CD4-positive, alpha-beta memory T cell (primary cell): ENCODE measurements at places on chromosomes 7 and 10.
A peak's percentile ranks its signal among the peaks of the same experiment; 100 is the strongest.

GRCh38 chr10:17758200-17758599 lies 6.2 kb downstream of the TMEM236 start:
- DNase-seq: no peak

DNA sequence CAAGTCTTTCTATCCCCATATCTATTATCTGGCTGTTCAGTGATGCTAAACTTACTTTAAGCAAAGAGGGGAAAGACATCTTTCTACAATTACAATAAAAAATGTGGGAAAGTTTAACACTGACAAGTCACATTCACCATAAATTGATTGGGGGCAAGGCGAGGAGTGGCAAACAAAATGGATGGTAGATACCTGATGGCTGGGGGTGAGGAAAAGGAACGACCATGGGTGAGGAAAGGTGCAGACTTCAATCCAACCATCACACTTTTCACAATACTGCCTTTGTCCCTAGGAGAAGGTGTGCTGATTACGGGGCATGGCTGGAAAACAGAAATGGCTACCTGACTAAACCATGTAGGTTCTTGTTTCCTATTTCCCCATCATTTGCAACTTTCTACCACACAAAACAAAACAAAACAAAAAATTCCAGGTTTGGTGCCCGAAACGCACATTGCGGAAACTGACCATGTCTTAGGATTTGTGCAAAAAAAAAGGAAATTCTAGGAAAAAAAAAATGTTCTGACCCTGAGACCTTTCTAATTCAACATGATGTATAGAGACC lies 3.8 kb downstream of the RELN start:
- no peak for DNase-seq

- DNase-seq: no peak
Measured at GRCh38 chr10:53841483-53842145, 959.4 kb downstream of the PCDH15 start.

DNA sequence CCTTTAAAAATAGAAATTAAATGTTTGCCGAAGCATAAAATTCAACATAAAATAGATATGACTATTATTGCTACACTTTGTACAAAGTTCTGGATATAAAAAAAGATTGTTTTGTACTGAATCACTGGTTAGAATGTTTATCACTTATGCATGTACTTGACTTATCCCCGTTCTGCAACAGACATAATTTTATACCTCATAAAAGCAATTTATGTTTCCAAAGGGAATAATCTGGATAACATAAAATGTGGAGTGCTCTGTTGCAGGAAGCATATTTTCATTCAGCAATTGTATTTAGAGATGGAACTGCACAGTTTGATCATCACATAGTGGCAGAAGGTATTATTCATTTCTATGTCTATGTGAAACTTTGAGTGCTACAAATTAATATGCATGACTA lies 21.5 kb downstream of the SKAP2 start:
- no peak for DNase-seq

GRCh38 chr10:75269605-75270004 lies 33.8 kb upstream of the COMTD1 start:
- DNase-seq: no peak

DNA sequence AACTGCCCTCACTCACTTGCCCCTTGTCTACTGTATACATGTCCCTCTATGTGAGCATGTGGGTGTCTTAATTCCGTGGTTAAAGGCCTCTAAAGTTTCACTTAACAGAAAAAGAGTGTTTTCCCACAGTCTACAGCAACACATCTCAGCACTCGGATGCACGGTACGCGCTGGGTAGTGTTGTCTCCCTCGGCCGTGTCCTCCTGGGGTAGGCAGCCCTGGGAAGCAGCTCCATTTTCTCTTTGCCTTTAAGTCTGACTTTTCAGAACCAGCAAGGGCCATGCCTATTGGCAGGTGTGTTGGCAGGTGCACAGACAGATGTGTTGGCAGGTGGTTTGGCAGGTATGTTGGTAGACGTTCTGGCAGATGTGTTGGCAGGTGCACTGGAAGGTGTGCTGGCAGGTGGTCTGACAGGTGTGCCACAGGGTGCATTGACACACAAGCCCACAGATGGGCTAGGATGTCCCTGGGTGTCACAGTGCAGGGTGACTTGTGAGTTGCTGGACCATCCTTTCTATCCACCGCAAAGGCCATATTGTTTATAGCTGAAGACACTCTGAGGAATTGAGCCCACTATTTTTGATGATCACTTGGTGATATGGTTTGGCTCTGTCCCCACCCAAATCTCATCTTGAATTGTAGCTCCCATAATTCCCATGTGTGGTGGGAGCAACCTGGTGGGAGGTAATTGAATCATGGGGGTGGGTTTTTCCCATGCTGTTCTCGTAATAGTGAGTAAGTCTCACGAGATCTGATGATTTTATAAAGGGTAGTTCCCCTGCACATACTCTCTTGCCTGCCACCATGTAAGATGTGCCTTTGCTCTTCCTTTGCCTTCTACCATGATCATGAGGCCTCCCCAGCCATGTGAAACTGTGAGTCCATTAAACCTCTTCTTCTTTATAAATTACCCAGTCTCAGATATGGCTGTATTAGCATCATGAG lies 296.9 kb downstream of the TNS3 start:
- no peak for DNase-seq

DNA sequence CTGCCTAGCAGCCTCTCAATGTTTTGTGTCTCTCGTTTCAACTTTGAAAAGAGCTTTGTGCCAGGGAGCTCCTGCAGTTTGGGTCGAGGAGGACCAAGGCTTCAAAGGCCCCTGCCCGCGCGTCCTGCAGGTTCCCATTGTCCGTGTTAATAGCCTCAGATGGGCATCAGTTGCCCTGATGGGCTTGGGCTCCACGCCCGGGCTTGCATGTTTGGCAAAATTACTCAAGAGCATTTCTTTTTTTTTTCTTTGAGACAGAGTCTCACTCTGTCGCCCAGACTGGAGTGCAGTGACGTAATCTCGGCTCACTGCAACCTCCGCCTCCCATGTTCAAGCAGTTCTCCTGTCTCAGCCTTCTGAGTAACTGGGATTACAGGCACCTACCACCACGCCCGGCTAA lies 636.6 kb downstream of the SDK1 start:
- DNase-seq: no peak

DNA sequence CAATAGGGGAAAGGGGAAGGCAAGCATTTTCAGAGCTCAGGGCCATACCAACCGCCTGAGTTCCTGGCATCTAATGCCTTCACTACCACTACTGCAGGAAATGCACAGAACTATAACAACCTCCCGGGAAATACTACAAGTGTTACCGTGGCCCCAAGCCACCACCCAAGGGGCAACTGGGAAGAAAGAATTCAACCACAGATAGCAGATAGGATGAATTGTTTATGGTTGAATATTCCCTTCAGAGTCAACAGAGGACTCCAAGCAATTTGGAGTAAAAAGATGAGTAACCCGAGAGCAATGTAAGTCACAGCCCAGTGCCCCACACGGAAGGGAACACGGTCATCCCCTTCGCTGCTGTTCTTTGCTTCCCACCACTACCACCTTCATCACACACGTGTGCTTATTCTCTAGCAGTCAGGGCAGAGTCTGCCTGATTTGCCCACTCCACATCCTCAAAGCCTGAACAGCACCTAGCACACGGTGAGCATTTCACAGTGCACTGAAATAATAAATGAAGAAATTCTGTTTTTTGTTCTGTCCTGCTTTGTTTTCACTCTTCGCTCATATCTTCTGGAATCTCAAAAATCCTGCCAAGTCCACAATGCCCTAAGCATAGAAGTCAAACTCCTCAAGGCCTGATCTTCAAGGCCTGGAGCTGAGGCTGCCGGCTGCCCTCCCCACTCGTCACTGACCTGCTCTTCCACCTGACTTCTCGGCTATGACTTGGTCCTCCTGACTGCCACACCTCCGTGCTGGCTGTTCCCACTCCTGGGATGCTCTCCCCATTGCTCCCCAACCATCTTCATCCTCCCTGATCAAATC lies 221.1 kb downstream of the KCNMA1 start:
- DNase-seq: no peak

- no peak for DNase-seq
Measured at GRCh38 chr7:47757921-47758411, 176.1 kb upstream of the TNS3 start.

GRCh38 chr7:131076711-131077181 lies 250.9 kb upstream of the MKLN1 start:
- DNase-seq: no peak

DNA sequence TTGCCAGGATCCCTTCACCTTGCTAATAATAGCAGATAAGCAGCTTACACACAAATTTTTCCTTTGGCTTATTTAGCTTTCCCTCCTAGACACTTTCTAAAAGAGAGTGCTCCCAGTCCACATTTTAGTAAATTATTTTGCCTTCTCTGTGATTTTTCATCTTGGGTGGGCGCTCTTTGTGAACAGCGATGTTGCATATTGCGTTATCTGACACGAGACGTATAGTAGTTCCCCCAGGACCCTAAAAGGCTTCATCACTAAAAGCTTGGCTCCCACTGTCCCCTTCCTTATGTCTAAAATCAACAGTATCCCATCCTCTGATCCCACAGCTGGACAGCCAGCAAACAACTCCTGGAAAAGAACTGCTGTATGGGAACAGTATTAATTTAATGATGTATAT lies 232.9 kb downstream of the DYNC1I1 start:
- DNase-seq: no peak

GRCh38 chr7:135177028-135177696 lies 6.7 kb upstream of the CYREN start:
- DNase-seq: no peak

DNA sequence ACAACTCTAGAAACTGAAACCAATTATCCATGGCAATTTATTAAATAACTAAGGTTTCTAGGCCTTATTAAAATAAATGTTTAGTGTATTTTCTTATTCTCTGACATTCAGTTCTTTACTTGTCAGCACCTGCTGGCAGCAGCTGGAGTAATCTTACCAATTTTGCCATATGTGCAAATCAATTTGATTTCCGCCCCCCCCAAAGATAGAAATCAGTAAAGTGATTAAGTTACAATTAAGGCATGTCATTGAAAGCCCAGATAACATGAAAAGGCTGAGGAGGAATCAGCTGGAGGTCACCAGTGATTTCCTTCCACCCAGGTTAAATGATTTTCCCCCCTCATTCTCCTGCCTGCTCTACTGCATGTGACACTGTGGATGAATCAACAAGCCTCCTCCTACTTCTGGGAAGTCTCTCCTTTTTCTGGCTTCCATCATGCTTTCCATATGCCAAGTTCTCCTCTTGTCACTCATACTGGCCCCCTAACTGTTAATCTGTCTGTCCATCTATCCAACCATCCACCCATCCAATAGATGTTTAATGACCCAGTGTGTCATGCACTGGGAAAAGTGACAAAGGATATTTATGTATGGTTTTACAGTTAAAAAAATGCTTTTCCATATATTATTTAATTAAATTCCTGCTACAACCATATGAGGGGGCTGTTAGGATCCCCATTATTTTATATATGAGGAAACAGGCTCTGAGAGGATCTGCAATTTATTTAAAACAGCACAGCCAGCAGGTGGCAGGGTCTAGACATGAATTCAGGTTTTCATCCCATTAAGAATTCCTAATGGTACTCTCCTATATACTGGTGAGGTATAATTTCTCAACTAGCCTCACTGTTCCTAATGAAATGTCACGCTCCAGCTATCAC lies 116.5 kb downstream of the ATXN7L1 start:
- DNase-seq: peak; percentile 23

GRCh38 chr7:139230023-139230422 lies 1.0 kb upstream of the UBN2 start:
- DNase-seq: no peak

GRCh38 chr7:135151533-135151932 lies 3.7 kb downstream of the TMEM140 start:
- no peak for DNase-seq

GRCh38 chr7:79096361-79096805 lies 357.1 kb downstream of the MAGI2 start:
- DNase-seq: no peak
